ENCODE measurements at places on chromosomes 1 and 21.

GRCh38 chr1:40592107-40592803, 60.8 kb downstream of the ZNF684 start:
- no peak for DNase-seq

DNA sequence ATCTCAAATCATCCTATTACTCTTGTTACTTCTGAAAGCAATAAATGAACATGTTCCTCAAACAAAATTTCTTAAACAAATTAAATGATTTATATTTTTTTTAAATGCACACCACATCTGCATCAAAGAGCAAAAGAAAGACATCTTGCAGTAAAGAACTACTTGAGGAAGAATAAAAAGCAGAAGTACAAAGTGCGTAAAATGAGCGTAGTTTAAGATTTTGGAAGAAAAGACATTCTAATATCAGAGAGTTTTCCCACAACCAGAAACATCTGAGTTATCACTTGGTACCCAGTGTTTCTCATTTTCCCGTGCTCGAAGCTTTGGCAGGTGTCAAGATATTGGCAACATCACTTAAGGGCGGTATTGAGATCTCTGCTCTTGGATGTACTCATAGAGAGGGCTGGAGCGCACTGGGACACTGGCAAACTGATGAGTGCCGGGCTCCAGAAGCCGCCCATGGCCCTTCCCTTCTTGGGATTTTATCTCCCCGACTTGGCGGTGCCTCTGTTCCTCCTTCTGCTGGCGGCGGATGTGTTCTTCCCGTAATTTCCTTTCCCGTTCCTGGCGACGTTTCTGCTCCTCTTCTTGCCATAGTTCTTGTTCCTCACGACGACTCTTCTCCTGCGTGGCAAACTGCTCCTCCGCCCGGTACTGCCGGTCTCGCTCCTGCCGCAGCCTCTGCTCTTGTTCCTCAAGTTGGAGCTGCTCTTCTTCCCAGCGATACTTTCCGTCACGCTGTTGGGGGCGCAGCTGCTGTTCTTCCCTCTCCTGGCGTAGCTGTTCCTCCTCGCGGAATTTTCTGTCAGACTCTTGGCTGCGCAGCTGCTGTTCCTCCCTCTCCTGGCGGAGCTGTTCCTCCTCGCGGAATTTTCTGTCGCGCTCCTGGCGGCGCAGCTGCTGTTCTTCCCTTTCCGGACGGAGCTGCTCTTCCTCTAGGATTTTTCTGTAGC, 7.9 kb downstream of the TCHH start:
- DNase-seq: no peak

- DNase-seq: peak; percentile 25
Measured at GRCh38 chr1:172818841-172819527, 160.1 kb downstream of the FASLG start.

DNA sequence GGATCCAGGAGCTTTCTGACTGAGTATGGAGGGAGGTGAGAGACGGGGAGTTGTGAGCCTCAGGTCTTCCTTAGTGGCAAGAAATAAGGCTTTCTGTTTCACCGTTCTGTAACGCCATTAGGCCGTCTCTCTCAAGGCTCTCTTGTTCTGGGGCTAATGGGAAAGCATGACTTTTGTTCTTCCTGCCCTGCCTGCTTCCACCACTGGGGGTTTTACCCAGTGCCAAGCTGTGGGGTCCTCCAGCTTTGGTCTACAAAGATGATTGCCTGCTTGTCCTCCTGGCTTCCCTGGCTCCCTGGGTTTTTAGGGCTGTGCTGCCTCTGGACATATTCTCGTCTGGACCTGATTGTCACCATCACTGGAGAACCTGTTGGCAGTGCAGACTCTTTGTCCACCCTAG, 74.8 kb upstream of the TINAGL1 start:
- no peak for DNase-seq

DNA sequence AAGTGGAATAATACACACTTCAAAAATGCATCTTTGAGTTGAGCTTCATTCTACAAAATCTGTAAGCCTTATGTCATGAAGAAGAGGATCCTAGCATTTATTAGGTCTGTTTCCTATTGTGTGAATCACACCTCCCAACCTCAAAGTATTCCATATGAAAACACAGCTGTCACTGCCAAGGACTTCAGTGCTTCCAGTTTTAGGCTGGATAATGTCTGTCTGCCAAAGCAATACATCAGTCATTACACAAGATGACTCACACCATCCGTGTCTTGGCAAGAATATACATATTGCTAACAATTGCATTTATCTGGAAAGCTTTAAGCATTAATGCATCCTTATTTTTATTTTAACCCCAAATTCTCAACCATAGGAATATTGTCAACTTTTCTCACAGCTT, 125.7 kb upstream of the TMPRSS15 start:
- DNase-seq: no peak

DNA sequence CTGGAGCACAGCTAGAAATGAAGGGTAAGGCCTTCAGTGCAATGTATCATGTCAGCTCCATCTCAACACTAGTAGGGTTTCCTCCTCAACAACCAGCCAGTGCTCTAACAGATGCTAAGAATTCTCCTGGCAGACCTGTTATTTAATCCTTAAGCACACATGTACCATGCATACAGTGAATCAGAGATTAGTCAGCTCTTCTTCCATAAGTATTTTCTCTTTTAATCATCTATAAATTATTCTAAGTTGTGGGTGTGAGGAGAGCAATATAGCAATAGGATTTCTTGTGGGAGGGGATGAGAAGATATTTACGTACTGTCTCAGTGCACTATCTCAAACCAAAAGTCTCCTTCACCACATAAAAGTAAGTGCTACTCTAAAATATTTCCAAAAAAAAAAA, 95.3 kb downstream of the COP1 start:
- DNase-seq: no peak

DNA sequence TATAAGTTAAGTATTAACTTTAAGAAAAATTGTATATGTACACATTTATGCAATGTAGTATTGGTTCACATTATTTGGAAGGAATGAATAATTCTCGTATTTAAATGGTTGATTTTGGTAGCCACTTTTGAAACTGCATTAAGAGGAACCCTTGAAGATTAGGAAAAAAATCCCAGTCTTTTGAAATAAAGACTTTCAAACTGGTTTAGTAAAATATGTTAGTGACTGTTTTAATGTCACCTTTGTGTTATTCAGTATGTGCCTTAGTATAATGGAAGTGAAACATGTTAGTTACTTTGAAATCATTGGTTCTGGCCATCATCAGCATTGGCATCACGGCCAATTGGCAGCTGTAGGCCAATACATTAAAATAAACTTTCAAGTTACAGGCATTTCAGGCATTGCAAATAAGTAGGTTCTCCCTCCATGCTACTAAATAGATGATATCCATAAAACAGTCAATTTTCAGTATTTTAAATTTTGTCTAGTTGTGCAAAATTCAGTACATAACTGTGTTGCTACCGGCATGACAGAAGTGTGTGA, 4.4 kb downstream of the MIER1 start:
- no peak for DNase-seq

DNA sequence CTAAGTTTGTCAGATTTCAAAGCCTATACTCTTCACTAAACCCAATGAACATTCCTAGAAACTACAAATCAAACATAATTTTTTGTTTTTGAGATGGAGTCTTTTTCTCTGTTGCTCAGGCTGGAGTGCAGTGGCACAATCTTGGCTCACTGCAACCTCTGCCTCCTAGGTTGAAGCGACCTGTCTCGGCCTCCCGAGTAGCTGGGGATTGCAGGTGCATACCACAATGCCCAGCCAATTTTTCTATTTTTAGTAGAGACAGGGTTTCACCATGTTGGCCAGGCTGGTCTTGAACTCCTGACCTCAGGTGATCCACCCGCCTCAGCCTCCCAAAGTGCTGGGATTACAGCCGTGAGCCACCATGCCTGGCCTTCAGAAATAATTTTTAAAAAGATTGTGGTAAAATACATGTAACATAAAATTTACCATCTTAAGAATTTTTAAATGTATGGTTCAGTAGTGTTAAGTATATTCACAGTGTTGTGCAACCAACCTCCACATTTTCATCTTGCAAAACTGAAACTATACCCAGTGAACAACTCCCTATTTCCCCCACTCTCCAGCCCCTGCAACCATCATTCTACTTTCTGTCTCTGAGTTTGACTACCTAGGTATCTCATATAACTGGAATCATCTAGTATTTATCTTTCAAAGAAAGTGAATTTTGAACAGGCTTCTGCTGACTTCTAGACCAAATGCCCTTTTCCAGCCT, 2.7 kb upstream of the CFAP141 start:
- no peak for DNase-seq
